ENCODE measurements at places on chromosomes 4 and X.

GRCh38 chrX:120029354-120029753 is 48.1 kb downstream of the RHOXF2B start:
- no peak for DNase-seq

DNA sequence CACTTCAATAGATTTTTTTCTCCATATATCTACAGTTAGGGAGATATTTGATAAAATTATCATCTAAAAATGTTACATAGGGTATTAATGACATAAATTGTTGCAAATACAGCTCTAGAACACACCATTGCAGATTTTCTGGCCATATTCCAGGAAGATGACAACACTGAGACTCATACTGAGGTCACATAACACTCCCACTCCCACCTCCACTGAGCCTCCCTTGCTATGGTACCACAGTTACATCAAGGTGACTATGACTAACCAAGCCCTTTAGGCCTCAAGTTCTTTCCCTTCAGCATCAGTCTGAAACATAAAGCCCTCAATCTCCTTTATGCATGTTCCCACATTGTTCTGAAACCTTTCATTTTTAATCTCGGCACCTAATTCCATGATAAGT is 932.0 kb upstream of the IGFBP7 start:
- DNase-seq, result no peak

- DNase-seq, result no peak
These were observed 932 bp upstream of the SHISA3 start for GRCh38 chr4:42396361-42396751.

- DNase-seq, result peak; percentile 27
These were observed 626 bp downstream of the TBC1D1 start for GRCh38 chr4:37891260-37892159.

- no peak for DNase-seq
These were observed 150.1 kb upstream of the CASK start for GRCh38 chrX:42073448-42073847.

- no peak for DNase-seq
These were observed 163.9 kb upstream of the NOCT start for GRCh38 chr4:138851391-138852335.

GRCh38 chrX:114976292-114976691 is 41.1 kb downstream of the IL13RA2 start:
- DNase-seq, result no peak

DNA sequence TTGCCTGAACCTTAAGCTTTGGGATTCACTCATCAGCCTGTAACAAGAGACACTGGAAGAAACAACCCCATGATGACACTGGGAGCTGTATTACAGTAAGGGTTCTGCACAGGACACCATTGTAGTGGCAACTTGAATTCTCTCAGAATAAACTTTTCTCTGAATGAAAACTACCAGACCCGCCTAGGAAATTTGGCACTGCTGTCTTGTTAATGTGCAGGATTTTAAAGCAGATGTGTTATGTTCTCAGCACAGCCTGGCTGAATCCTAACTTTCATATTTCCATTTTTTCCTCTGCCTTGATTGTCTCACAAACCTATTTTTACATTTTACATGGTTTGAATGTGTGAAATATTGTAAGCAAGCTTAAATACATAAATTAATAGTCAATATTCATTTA is 253.6 kb downstream of the UNC5C start:
- no peak for DNase-seq

DNA sequence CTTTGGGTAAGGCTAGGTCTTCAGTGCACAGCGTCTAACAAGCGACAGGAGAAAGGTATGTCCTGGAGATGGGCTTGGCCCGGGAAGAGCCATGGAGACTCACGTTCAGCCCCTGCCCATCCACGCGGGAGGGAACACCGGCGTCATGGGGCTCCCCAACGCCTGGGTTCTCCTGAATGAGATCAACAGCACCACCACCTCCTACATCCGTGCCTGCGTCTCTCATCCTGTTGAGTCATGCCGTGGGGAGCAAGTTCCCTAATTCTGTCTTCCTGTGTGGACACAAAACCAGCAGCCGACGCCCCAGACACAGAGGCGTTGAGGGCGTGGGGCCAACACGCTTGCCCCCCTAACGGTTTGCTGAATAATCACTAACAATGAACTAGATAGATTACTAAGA is 20.1 kb upstream of the IL3RA start:
- no peak for DNase-seq

GRCh38 chr4:118712872-118713271 is 27.7 kb downstream of the METTL14 start:
- DNase-seq, result no peak

- DNase-seq, result no peak
These were observed 79.1 kb downstream of the TRAPPC11 start for GRCh38 chr4:183738081-183738673.

DNA sequence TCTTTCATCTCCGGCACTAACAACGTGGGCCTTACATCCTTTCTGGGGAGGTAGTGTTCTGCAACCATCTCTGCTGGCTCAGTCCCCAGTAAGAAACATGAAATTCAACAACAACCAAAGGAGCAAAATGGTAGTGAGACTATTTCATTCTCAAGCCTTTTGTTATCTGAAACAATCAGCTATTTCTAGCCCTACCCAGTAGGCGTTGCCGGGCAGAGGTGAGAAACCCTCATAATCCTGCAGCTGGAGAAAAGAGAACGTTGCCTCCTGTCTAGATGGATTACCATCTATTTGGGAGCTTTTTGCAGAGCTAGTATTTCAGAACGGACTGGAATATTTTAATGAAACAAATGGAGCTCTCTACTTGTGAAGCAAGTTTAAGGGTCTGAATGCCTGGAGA is 66.4 kb upstream of the GPR174 start:
- no peak for DNase-seq

DNA sequence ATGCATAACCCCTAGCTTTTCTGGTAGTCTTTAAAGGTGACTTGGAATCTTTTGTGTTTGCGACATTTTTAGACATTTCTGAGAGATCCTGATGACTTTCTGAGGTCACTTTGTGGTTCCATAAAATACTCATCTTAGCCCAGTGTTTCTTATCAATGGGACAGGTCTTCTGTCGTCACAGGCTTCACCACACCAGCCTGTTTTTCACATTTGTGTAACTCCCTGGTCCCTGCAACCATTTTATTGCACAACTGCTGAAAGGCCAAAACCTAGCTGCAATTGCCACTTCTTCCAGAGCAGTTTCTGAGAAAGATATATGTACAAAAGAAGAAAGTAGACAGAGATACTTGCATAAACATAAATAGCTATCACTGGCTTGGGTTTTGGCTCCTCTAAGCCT is 120.9 kb downstream of the IL15 start:
- no peak for DNase-seq

DNA sequence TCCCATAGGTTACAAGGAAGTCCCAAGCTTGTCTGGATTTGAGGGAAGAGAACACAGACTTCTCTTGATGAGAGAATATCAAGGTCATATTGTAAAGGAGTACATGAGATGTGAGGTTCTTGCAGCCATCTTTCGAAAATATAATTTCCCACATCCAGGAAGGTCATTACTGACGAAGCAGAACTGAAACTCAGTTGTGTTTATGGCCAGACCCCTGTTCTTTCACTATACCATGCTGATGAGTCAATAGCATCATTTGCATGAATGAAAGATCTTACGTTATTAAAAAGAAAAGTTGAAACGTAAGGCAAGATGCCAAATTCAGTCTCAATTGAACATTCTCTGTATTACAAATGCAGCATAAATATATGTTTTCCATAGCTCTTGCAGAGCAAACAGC is 14.2 kb upstream of the CCDC149 start:
- no peak for DNase-seq

DNA sequence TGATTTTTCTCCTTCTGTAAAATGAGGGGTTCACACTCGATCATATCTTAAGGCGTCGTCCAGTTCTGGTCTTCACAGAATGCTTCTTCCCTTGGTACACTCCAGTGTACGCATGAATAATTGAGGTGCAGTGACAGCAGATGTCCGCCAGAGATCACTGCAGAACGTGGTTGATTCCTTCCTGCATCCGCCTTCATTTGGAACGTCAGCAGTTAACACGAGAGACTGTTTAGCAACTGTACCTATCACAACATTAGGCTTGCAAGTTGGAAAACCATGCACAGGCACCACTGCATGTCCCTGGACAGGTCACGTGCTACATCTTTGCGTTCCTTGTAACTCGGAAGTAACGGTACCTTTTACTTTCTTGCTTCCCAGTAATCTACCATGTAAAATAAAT is 66.0 kb upstream of the GEMIN8 start:
- no peak for DNase-seq

GRCh38 chrX:109785053-109785452 is 52.0 kb upstream of the ACSL4 start:
- no peak for DNase-seq

DNA sequence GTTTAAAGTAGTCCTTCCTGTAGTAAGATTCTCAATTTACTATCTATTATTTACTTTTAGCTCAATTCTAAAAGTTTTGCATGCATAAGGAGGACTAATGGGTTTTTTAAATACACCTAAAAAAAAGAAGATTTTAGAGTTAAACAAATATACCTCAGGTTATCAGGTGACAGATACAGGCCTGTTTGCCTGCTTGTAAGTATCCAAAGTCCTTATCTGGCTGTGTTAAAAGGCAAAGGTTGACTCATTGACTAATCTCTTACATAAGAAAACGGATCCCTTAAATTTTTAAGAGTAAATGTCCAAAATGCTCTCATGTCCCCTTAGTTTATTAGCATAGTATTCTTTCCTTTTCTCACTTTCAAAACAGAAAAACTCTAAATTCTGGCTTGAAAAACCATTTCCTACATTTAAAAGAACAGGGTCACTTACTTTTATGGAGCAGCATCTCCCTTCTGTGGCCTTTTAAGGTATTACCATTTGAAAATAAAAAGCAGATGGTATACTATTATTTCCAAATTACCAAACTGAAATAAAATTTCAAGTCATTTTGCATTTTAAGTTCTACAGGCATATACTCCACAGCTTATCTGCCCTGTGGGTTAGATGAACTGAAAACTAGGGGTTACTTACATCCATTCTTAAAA is 4.5 kb downstream of the CBR4 start:
- no peak for DNase-seq

DNA sequence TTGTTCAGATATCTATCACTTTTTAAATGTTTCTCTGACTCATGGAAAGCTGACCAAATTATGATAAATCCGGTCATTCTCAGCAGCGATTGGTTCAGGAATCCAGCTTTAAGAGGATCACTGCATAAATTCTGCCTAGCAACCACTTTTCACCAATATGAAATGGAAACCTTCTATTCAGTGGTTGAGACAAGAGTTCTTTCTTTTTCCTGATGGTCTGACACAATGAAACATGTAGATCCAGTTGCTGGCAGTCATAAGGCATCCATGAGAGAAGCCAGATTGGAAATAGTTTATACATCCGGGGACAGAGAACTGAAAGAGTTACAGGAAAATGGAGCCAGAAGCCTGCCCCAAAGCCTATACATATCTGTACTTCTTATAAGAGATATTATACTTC is 27.2 kb downstream of the MAB21L2 start:
- no peak for DNase-seq

- no peak for DNase-seq
These were observed 230.4 kb downstream of the EDA2R start for GRCh38 chrX:66408507-66408906.

- no peak for DNase-seq
These were observed 9.1 kb downstream of the LONRF3 start for GRCh38 chrX:118983513-118983912.

- DNase-seq, result no peak
These were observed 729 bp downstream of the CXCL11 start for GRCh38 chr4:76035141-76035540.

GRCh38 chrX:109889289-109890006 is 113.5 kb upstream of the TMEM164 start:
- no peak for DNase-seq

GRCh38 chrX:47843363-47843762 is 6.7 kb downstream of the ZNF81 start:
- no peak for DNase-seq

- DNase-seq, result no peak
These were observed 8.7 kb downstream of the EGF start for GRCh38 chr4:109921384-109921808.

GRCh38 chr4:15344041-15344440 is 83.8 kb upstream of the C1QTNF7 start:
- no peak for DNase-seq

DNA sequence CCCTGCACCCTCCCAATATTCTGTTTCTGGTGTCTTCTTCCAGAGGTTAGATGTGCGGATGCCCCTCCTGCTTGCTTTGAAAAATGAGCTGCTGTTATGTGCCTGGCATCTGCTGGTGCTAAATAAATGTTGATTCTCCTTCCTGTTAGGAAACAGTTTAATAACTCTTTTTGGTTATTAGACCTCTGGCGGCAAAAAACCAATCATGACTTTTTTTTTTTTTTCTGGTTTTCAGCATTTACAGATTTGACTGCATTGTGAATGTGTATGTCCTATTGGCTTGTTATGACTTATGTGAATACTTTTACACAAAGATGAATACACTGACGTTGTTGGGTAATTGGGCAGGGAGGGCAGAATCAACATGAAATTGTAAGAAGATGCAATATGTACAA is 13.6 kb upstream of the TMEM156 start:
- no peak for DNase-seq

DNA sequence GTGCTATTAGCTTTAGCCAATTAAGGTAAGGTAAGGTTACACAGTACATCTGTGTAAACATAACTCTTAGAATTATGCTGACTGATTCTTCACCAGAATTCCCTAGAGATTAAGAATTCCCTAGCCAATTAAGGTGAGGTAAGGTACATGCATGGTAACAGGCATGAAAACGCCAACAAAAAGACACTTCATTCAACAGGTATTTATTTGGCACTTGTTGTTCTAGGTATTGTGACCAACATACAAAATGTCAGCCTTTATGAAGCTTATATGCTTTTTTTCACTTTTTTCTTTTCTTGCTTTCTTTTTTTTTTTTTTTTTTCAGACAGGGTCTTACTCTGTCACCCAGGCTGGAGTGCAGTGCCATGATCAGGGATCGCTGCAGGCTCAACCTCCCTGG is 47.2 kb downstream of the EDNRA start:
- DNase-seq, result no peak

DNA sequence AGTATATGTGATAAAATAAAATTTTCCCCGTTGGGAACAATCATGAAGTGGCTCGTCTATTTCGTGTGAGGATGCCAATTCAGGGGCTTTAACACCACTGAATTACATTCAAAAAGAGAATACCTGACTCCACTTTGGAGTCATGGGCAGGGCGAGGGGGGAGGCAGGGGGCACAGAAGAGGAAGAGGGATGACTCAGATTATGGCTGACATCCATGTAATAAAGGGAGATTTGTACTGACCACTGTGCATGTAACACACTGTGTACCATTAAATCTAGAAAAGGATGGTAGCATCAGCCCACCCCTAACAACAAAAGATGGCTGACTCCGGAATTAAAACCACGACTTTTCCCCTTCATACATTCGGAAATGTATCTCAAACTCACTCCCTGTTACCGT is 1.3 kb downstream of the SLC9A7 start:
- no peak for DNase-seq

Measured in stimulated activated CD8-positive, alpha-beta memory T cell treated with anti-CD3 and anti-CD28 coated beads, Interleukin-12 subunit alpha, Interleukin-12 subunit beta, amount 100 ng/mL, for 1 hour (primary cell).